Type B pancreatic cell (in vitro differentiated cells): ENCODE measurements at places on chromosomes 2 and 18. TPM values are rescaled to one million over a fixed set of nuclear protein-coding genes. Genes with fewer than 3 reads are reported as not detected.

ASAP2 gene
- 45.6 and 49.6 TPM in 2 replicates for total RNA-seq

GRCh38 chr18:63109802-63110201, 209.8 kb downstream of the BCL2 start:
- DNase-seq = no peak

DES gene
- total RNA-seq = 1.4 and 9.3 TPM in 2 replicates

DNA sequence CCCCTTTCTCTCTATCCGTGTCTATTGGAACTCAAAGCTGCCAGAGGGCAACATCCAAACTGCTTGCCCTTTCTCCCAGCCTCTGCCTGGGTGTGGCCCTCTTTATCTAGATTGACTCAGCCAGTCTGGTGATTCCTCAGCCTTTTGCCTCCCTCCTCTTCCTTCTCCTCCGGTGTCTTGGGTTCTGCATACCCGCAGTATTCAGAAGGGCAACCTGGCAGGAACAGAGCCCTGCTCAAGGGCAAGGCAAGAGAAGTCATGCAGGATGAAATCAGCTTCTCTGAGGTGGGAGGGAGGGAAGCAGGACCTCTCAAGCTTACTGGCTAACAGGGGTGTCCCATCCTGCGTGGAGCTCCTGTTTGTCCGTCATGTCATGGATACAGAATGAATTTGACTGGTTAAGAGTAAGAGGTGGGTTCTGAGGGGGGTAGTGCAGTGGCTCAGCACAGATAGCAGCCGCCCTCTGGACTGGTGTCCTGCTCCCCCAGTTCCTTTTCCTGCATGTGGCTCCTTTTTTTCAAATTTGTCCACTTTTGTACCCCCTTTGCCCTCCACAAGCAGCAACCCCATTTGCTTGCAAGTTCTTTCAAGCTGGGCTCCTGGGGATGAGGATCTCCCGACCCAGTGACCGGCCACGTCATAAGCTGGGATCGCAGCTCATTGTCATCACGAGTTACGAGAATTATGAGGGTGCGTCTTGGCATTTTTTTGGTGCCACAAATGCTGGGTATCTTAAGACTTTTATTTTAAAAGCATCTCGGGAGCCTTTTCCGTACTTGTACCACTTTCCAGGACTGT, 154.1 kb downstream of the FHOD3 start:
- DNase-seq = no peak

POTEF gene
- total RNA-seq = 14.2 and 25.0 TPM in 2 replicates

- DNase-seq = no peak
Measured at GRCh38 chr2:173226899-173227698, 127.6 kb upstream of the CDCA7 start.

GRCh38 chr2:29567906-29568520, 353.4 kb downstream of the ALK start:
- no peak for DNase-seq
